Effector memory CD8-positive, alpha-beta T cell (primary cell): ENCODE measurements at places on chromosomes 3 and 15.

- peak; percentile 99 for DNase-seq
These were observed at the start of gene SENP2 for GRCh38 chr3:185585859-185586685. Gene SENP2, plus strand, starts transcription at chr3:185586295. Its CDS starts 119 bp downstream, at chr3:185586414.

GRCh38 chr3:171257251-171258203 lies 202.7 kb downstream of the TNIK start:
- no peak for DNase-seq

- DNase-seq = no peak
These were observed 167.6 kb downstream of the PLCL2 start for GRCh38 chr3:17052363-17052762.

GRCh38 chr3:169591159-169591951 lies 72.2 kb downstream of the MECOM start:
- no peak for DNase-seq

GRCh38 chr15:80324545-80325080 lies 72.6 kb upstream of the CTXND1 start:
- no peak for DNase-seq

GRCh38 chr3:19248143-19248542 lies 99.8 kb downstream of the KCNH8 start:
- DNase-seq = no peak

DNA sequence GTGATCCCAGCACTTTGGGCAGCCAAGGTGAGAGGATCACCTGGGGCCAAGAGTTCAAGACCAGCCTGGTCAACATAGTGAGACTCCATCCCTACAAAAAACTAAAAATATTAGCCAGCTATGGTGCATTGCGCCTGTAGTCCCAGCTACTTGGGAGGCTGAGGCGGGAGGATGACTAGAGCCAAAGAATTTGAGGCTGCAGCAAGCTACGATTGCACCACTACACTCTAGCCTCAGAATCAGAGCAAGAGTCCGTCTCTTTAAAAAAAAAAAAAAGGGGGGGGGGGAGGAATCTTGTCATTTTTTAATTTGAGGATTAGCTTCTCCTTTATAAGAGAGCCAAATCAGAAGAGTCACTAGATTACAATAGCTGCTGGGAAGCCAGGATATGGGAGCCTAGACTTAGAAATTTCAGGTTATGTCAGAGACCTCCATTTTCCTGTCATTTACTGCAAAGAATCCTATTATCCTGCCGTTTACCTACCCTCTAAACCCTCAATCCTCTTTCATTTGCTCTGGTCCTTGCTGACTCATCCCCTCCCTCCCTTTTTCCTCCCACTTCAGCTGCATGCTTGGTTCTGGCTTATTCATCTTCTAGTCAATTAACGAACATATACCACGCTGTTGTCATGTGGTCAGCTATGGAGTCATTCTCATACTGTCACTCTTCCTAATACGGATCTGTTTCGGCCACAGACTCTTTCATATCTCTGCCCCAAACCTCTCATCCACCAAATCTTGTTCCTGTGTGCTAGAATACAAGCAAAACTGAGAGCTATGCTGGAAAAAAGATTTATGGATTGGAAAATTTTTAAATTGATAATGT lies 83.8 kb upstream of the PPIB start:
- DNase-seq = no peak

DNA sequence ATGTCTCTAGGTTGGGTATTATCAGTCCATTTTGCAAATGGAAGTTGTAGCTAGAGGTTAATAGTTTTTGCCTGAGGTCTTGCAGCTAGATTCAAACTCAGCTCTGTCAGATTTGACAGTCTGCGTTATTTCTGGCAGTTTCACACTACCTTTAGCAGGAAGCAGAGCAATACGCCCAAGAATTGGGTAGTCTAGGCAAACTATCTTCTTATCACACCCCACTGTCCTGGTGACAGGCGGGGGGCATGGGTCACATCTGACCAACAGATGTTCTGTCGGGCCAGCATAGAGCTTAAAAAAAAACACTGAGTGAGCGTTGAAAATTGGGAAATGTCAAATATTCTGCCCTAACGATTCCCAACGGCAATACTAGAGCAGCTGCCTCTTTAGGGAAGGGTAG lies 5.7 kb downstream of the GPR160 start:
- no peak for DNase-seq

DNA sequence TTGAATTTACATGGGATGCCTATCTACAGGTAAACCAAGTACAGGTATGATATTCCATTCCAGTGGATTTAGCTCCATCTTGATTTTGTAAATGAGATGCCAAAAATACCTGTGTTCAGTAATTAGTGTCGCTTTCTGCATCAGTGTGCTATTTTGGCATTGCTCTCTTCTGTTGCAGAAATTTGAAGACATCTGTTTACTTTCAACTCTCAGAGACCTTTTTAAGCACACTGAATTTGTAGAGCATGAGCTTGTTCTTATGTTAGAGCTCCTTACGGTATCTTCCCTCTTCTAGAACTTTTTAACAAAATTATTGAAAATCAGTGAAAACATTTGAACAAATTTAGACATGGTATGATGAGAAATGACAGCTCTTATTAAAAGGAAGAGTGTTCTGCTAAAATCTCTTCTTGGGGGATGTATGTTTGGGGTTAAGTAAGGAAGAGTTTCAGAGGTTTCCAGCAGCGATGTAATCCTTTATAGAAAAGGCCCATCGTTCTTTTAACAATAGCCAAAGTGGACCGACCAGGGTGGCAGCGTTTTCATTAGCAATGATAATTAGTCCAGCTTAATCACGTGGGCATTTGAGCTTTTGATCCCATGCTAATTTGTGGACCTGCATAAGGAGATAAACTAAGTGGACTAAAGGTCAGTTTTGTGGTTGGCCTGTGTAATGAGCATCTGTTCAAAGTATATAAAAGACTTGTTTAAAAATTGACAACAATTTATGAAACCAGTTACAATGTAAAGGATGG lies 385.4 kb downstream of the PTPRG start:
- DNase-seq = no peak

DNA sequence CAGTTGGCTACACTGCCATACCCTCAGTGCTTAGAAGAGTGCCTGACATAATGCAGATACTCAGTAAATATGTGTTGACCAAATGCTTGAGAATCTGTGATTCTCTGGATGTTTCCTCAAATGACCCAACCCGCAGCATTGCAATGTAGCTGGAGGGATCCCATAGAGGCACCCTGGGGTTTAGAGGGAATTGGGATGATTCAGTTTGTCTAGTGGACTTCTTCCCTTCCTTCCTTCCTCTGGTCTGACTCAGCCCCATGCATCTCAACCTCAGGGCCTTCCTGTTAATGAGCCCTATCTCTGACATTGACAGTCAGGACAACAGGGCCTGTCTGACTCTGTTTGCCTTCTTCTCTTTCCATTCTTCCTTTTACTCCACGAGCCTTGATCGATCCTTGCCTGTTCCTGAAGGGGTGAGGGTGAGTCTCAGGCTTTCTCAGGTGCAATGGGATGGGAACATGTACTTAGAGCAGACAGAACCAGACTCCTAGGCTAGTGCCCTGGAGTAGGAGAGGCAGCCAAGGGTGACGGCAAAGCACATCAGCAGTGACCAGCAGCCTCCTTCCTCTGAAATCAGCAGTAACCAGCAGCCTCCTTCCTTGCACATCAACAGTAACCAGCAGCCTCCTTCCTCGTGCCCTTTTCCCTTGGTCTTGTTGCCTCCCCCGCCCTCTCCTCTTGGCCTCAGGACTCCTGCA lies 78.2 kb downstream of the DGKG start:
- no peak for DNase-seq

- no peak for DNase-seq
These were observed 53.6 kb downstream of the ABHD2 start for GRCh38 chr15:89141885-89142284.

DNA sequence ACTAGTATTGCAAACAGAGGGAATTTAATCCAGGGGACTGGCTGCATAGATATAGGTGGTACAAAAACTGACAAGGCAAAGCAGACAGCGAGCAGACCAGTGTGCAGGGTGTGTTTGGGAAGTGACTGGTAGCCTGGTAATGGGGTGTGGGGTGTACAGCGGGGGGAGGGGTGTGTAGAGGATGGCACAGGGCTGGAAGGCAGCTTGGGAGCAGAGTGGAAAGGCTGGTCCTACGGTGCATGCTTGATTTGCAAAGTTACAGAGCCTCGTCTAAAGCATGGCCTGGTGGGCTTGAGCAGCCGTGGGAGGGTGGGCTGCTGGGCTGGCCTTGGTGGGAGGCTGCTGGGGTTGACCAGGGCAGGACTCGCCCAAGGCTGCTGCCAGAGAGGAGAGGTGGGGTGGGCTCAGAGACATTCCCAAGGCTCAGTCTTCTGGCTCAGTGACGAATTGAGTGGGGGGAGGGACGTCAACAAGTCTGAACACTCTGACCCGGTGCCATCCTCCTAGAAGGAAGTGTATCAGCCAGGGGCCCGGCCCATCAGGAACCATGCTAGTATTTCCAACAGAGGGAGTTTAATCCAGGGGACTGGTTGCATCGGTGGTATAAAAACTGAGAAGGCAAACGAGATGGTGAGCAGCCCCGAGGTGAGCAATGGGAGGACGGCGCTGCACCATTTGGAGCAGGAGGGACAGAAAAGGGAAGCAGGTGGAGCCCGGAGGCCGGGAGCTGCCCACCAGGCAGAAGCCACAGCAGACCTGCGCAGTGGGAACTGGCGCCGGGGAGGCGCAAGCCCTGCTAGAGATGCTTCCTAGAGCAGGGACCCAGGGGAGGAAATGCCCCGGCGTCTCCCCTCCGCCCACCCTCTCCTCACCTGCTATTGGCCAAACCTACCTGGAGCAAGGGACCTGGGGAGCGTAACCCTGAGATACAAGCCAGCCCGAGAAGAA lies 29.2 kb downstream of the CPN2 start:
- DNase-seq = no peak

GRCh38 chr3:147355084-147355752 lies 51.1 kb downstream of the ZIC4 start:
- no peak for DNase-seq

- DNase-seq = no peak
These were observed 172.5 kb downstream of the ABHD5 start for GRCh38 chr3:43862992-43863805.

DNA sequence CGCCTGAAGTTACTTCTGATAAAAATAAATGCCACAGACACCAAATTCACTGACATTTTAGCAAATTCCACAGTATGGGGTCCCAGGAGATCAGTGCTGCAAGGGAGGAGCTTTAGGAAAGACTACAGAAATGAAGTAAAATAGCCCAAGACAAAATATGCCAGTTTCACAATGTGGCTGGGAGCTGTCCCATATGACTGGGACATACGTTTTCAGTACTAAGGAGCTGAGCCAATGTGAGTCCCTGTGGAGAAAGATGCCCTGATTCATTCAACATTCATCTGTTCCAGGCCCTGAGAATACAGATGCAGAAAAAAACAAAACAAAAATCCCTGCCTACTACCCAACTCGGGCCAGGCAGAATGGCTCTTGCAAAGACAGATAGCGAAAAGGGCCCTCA lies 63.4 kb upstream of the FAM174B start:
- no peak for DNase-seq

- DNase-seq = no peak
These were observed 97.6 kb downstream of the FOXP1 start for GRCh38 chr3:71485896-71486295.

DNA sequence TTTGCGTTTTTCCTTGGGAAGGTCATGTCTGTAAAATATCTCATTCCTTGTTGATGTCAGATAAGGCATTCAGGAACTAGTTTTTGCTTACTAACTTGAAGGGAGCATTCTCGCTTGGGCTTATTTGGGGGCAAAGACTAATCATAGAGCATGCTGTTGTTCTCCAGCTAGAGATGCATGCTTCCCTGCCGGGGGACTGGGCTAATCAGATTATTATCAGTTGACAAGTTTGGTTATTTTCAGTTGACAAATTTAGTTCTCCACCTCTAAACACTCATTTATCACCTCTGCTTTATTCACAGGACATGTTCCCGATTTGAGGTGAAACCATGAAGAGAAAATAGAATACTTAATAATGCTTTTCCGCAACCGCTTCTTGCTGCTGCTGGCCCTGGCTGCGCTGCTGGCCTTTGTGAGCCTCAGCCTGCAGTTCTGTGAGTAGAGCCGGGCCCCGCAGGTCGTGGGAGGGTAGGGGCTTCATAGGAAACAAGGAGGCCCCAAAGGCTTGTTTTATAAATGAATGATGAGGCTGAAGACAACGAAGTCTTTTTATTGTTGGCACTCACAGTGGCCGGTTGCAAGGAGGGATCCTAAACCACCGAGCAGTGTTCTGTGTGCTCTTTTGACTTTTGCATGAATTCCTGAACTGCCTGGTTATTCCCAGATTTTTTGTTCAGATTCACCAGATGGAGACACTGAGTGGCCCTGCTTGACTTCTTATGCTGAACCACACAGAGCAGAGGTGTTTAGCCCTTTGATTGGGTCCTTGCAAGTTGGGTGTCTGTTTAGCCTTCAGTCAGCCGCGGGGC lies 28.4 kb downstream of the PXYLP1 start:
- no peak for DNase-seq

DNA sequence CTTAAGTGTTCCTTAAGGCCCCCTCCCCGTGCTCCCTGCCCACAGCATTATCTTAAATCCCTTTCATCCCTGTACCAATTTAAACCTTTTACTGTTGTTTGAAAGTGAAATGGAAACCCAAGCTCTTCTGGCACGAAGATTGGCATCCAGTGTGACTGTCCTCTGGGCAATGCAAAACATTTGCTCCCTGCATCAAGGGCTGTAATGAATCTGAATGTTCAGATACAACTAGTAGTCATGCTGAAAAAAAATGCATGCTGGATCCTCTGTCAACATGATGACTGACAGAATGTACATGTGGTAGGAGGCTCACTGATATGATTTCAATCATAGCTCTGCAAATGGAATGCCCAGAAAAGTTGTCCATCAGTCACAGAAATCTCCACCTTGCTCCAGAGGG lies 8.1 kb upstream of the CDIN1 start:
- no peak for DNase-seq

GRCh38 chr3:156655819-156656550 lies 18.4 kb upstream of the TIPARP start:
- no peak for DNase-seq

DNA sequence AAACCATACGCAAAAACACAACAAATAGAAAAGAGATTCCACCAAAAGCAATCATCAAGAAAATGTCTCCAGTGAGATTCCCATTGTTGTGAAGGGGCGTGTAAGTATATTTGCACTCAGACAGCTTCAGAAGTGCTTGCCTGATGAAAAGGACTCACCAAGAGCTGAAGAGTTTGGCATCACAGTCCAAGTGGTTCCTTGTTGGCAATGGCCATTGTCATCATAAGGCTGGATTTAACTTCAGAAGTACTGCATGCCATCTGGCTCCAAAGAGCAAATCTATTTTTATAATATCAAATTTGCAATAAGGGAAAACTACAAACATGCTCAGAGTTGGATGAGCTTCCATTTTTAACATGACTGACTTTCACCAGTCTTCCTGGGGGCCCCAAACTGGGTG lies 505.3 kb upstream of the NR2F2 start:
- DNase-seq = no peak
